Activated naive CD4-positive, alpha-beta T cell treated with Interleukin-2 at 50 U/mL for 16 hours (primary cell): ENCODE measurements at places on chromosomes 5 and 9.

DNA sequence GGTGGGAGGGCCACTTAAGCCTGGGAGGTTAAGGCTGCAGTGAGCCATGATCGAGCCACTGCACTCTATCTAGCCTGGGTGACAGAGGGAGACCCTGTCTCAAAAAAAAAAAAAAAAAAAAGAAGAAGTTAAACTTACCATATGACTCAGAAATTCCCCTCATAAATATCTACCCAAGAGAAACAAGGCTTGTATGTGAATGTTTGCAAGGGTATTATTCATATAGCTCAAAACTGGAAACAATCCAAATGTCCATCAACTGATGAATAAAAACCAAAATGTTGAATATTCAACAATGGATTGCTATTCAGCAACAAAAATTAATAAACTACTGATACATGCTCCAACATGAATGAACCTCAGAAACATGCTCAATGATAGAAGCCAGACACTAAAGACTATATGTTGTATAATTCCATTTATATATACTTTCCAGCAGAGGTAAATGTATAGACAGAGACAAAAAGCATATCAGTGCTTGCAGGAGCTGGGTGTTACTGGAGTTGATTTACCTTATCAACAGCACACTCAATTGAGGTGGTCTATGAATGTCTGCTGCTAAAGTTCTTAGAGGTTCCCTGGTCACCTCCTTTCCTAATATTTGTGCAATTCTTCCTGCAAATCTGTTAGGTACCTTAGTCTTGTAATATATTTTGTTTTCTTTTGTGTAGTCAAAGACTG lies 5.3 kb upstream of the SREK1 start:
- no peak for DNase-seq

DNA sequence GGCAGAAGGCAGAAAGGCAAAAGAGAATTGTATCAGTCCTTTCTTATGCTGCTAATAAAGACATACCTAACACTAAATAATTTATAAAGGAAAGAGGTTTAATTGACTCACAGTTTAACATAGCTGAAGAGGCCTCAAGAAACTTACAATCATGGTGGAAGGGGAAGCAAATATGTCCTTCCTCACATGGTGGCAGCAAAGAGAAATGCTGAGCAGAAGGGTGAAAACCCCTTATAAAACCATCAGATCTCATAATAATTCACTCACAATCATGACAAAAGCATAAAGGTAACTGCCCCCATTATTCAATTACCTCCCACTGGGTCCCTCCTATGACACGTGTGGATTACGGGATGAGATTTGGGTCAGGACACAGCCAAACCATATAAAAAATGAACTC lies 312.5 kb upstream of the PTGER4 start:
- no peak for DNase-seq

GRCh38 chr9:97563458-97564135 lies 62.1 kb downstream of the TMOD1 start:
- DNase-seq: no peak

GRCh38 chr5:44619875-44620610 lies 188.7 kb upstream of the MRPS30 start:
- no peak for DNase-seq

DNA sequence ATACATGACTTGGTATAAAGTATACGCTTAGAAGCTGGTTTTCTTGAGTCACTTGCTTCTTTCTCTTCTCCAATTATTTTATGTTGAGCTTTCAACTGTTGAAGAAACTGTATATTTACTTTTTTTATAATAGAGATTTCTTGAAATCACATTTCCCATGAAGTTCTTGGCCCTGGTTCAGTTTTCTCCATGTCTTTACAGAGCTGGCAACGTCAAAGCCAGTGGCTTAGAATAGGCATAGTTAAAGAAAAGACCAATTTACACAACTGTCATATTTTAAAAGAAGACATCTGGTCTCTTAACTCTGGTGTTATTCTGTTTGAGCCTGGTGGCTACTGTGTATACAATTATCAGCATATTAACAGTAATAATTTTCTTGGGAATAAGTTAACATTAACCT lies 1249.3 kb downstream of the CDH12 start:
- DNase-seq: no peak

DNA sequence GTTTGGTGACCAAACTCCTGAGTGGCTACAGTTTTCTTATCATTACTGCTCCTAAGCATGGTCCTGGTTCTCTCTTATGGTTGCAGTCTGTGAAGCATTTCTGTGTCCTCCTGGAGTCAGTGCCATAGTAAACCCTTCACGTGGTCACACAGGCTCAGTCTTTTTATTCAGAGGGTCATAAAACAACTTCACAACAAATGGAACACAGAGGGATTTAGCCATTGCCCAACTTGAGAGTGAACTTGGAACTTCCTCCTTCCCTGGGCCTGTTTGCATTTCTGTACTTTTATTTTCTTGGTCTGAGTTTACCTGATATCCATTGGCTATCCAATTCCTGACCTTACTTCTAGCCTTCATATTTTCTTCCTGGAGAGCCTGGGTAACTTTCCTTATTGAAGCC lies 144.9 kb downstream of the CCDC192 start:
- no peak for DNase-seq

DNA sequence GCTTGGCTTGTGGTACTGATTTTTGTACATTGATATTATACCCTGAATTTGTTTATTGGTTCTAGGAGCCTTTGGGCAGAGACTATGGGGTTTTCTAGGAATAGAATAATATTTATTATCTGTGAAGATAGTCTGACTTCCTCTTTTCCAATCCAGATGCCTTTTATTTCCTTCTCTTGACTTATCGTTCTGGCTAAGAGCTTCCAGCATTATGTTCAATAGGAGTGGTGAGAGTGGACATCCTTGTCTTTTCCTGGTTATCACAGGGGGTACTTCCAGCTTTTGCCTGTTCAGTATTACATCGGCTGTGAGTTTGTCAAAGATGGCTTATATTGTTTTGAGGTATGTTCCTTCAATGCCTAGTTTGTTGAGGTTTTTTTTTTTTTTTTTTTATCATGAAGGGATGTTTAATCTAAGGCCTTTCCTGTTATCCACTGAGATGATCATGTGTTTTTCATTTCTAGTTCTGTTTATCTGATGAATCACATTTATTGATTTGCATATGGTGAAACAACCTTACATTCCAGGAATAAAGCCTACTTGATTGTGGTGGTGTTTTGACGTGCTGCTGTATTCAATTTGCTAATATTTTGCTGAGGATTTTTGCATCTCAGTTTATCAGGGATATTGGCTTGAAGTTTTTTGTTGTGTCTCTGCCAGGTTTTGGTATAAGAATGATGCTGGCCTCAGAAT lies 77.5 kb downstream of the CERT1 start:
- DNase-seq: no peak

GRCh38 chr9:130635306-130635705 lies 29.1 kb upstream of the PRDM12 start:
- no peak for DNase-seq
